Left hindlimb (tissue), 1 donor: ENCODE measurements at places on chromosomes 5 and 9.

DNA sequence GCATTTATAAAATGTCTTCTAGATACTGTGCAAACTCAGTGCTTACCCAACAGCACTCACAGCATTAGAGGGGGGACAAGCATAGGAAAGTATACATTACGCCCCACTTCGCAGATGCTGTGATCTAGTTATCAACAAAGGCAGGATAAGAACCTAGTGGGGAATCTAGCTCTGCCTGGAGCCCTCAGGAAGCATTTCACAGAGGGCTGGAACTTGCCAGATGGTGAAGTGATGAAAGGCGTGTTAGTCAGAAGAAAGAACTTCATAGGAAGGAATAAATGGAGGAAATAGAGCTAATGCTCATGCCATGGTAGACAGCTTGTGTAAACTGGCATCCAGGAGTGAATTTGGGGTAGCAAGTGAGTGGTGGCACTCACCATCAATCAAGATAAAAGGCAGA lies 25.8 kb downstream of the DIRAS2 start:
- no peak for DNase-seq

DNA sequence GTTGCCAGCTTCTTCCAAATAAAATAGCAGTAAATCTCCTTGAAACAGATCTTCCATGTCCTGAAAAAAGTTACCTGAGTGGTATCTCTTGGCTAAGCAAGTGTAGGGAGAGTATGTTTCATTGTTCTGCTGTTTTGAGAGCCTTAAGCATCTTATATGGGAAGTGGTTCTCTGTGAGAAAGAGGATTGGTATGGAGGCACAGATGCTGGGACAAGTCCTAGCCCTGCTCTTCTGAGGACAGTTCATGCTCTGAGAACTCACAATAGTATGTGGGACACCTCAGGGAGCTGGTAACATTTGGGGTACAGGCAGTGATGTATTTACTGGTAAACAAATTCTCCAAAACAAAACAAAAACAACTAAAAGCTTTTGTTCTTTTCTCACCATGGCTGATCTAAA lies 2.0 kb downstream of the PPP3R2 start:
- no peak for DNase-seq

DNA sequence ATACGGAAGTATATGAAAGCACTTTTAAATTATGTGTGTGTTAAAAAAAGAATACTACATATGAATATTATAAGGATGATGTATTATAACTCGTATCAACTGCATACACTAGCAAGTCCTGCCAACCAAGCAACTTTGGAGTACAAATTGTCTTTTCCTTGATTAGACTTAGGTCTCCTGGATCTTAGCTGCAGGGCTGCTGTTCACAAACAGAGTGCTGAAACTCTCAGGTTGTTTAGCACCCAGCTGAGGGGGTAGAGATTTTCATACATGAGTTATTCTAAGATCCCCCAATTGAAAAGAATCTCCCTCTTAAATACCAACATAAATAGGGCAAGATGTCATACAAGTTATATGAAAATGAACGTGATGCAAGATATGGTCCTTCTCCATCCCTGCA lies 149.8 kb upstream of the TNC start:
- no peak for DNase-seq

DNA sequence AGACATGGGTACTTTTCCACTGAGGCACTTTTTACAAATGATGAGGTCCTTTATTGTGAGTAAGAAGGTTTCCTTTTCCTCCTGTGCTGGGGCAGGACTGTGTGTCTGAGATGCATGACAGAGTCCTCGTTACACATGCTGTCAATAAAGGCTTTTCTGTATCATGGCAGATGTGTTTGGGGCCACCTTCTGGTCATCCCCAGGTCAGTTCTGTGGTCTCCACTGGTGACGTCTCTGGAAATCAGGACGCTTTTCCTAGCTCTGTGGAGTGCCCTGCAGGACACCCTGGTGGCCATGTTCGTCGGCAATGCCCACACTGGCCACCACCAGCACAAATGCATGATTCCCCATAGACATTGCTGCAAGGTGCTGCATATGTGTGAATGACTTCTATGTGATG lies 2.8 kb downstream of the CMBL start:
- no peak for DNase-seq

- DNase-seq, result no peak
Measured at GRCh38 chr9:1878811-1879210, 136.3 kb upstream of the SMARCA2 start.

GRCh38 chr5:24602188-24602587 lies 42.6 kb downstream of the CDH10 start:
- no peak for DNase-seq

- no peak for DNase-seq
Measured at GRCh38 chr5:168314735-168315411, 23.4 kb downstream of the WWC1 start.

GRCh38 chr9:2267181-2267745 lies 252.1 kb downstream of the SMARCA2 start:
- no peak for DNase-seq

- no peak for DNase-seq
Measured at GRCh38 chr5:9125852-9126251, 420.0 kb downstream of the SEMA5A start.

- DNase-seq, result no peak
Measured at GRCh38 chr5:77218263-77218662, 7.8 kb downstream of the PDE8B start.

- DNase-seq, result no peak
Measured at GRCh38 chr5:164326219-164326618, 820.8 kb downstream of the MAT2B start.

DNA sequence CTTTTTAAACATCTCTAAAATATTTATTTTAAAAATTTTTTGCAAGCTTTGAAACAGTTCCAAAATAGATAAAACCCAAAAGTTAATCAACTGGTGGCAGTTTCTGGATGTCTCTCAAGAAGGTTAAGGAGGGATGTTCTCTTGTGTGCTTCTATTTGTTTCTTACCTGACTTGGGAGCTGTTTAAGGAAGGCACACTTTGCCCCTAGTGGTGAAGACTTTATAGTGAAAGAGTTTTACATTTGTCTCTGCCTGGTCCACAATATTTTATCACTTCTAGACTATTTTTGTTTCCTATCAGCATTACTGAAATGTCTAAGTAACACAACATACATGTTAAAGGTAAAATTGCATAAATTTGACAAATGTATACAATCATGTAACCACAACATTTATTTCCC lies 552.8 kb downstream of the SEMA5A start:
- DNase-seq, result no peak
